ENCODE measurements at places on chromosomes 11 and 22. TPM values are rescaled to one million over a fixed set of nuclear protein-coding genes. Genes with fewer than 3 reads are reported as not detected.

DNA sequence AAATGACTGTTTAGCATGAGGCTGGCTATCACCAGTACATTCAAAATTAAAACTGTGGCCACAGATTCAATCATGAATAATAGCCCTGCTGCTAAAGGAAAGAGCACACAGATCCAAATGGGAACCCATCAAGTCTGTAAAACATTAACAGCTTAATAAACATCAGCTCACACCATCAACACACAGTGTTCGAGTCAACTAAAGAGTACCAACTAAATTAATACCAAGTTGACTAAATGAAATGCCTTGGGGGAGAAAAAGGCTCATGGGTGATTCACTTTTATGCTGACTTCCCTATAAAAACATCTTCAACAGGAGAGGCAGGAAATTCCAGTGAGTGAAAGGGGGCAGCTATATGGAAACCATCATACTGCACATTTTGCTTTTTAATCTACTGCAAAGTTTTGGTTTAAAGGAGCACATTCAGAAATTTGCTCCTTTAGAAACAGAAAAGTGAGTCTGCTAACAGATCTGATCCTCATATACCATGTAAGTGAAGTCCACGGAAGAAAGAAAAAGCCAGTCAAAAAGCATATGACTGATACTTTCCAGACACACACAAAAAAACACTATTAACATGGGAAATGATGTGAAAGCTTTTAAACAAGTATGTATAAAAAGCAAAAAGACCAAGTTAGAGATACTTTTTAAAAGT, 16.3 kb downstream of the LGR4 start:
- no peaks in the 10 kb centered on the region for H3K27me3 ChIP-seq
- H3K36me3 ChIP-seq: peaks cover 8% of the 10 kb centered on the region
- peaks cover 54% of the 10 kb centered on the region for H3K4me1 ChIP-seq

DNA sequence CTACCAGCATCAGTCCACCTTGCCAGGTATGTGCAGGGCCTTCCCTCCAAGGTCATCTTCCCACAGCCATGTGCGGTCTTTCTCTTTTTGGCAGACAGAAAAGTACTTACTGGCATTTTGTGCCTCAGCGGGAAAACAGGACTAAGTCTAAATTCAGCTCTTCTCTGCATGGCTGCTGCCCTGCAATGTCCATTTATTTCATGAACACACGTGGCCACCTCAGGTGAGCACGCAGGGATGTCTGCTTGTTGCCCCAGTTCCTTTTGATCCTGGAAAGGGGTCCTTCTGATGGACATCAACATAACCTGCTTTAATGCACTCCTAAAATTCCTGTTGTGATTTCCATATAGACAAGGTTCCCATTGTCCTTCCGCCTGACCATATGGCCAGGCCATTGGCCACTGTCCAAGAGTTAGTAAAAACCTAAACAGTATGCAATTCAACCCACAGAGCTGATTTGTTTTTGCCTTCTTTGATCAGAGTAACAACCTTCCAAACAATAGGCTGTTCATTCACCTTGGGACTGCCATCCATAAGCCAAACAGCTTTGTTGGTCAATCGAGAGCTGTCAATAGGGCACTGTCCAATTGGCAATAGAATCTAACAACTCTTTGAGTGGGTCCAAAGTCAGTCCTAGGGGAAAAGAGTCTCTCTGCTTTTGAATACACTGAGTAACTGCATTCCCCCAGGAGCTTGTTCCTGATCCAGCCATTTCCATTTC, 5.9 kb downstream of the TREH start:
- H3K4me1 ChIP-seq: peaks cover 6% of the 10 kb centered on the region
- H3K36me3 ChIP-seq: no peaks in the 10 kb centered on the region
- no peaks in the 10 kb centered on the region for H3K27me3 ChIP-seq
- DNase-seq: no peak
- peak overlapping the region; percentile 16 for H3K4me3 ChIP-seq

DNA sequence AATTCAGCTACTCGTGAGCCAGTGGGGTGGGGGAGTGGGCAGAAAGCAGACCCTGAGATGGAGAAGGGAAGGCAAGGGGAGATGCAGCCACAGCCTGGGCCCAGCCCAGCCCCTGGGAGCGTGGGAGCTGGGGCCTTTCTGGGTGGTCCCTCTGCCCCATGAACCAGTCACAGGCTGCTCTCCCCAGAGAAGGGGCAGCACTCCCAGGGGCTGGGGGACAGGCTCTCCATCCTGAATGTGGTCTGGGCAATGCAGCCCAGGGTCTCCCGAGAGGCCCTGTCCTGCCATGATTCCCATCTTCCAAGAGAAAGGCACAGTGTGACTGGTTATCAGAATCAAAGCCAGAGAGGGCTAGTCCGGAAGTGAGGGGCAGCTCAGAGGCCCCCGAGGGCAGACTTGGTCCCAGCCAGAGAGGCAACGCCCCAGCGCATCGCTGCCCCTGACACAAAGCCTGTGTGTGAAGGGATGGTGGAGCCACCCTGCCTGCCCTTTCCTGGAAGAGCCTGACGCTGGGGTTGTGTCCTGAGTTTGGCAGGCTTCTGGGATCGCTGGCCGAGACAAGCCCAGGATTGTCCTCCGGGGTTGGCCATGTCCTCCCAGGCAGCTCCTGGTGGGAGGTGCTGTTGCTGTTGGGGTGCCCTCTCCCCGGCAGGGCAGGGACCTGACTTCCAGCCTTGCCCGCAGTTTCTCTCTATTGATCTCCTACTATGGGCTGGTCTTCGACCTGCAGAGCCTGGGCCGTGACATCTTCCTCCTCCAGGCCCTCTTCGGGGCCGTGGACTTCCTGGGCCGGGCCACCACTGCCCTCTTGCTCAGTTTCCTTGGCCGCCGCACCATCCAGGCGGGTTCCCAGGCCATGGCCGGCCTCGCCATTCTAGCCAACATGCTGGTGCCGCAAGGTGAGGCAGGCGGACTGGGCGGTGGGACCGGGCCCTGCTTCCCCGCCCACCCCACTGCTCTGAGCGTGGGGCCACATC, 23.8 kb upstream of the SLC22A12 start:
- no peaks in the 10 kb centered on the region for H3K36me3 ChIP-seq
- H3K27ac ChIP-seq: peak overlapping the region; percentile 93
- DNase-seq: no peak
- H3K4me3 ChIP-seq: peak overlapping the region; percentile 61
- H3K4me1 ChIP-seq: peaks cover 8% of the 10 kb centered on the region

Gene MAP6
- 4.3 TPM for total RNA-seq

Gene RFPL3
- 0.24 TPM for total RNA-seq

GRCh38 chr11:47395223-47396048, 13.0 kb upstream of the SLC39A13 start:
- H3K36me3 ChIP-seq: no peaks in the 10 kb centered on the region
- H3K27me3 ChIP-seq: no peaks in the 10 kb centered on the region
- DNase-seq: no peak
- no peak overlapping the region for H3K4me3 ChIP-seq
